ENCODE measurements at places on chromosomes 3 and 15. TPM values are rescaled to one million over a fixed set of nuclear protein-coding genes. Genes with fewer than 3 reads are reported as not detected.

The KLF15 gene
- polyA plus RNA-seq = 11.3 TPM

The ALDH1A2 gene
- polyA plus RNA-seq = 284 TPM

The STRA6 gene
- polyA plus RNA-seq = 41.7 TPM

The TM4SF18 gene
- 29.8 TPM for polyA plus RNA-seq

The GOLGA6D gene
- 0.57 TPM for polyA plus RNA-seq

The GOLGA8G gene
- 0.08 TPM for polyA plus RNA-seq

The DCLK3 gene
- polyA plus RNA-seq = 0.86 TPM

The FMN1 gene
- 23.1 TPM for polyA plus RNA-seq

The ANKUB1 gene
- 0.52 TPM for polyA plus RNA-seq

The GLT8D1 gene
- 139 TPM for polyA plus RNA-seq

The NOX5 gene
- polyA plus RNA-seq = 1.5 TPM

Data from left kidney (tissue), 8 donors.